ENCODE measurements at places on chromosomes 1 and 21.
A peak's percentile ranks its signal among the peaks of the same experiment; 100 is the strongest.

- no peak for DNase-seq
These were observed 28.1 kb downstream of the RAB4A start for GRCh38 chr1:229298887-229299503.

DNA sequence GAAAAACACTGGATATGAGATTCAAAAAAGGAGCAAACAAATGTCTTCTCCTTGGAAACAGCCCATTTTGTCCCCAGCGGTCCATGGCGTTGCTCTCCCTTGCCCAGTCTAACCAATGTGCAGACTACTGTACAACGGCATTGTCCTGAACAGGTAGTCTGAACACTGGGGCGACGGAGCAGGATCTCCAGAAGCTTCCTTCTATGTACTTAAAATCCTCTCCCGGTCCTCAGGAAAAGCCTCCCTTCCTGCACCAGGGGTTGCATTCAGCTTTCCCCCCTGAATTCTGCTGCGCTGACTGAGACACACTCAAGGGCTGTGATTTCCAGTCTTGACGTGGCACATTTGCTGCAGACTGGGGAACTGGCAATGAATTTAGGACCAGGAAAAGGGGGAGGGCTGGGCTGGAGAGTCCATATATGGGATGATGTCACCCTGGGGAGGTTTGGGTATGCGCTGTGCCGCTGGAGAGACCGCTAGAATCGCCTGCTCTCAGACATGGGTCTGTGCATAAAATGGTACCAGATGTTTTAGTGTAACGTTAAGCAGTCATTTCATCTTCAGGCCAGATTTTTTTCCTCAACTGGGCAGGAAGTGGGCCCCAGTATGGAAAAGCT lies 275.9 kb upstream of the C1orf105 start:
- DNase-seq: no peak

DNA sequence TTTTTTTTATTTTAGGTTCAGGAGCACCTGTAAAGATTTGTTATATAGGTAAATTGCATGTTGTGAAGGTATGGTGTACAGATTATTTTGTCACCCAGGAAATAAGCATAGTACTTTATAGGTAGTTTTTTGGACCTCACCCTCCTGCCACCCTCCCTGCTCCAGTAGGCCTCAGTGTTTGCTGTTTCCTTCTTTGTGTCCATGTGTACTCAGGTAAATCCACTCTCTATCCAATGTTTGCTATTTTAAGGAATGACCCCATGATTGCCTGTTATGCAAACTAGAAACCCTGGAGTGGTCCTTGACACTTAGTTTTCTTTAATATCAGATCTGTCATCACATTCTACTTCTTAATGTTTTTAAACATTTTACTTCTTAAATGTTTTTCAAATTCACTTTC lies 33.9 kb downstream of the LHX9 start:
- DNase-seq: no peak

DNA sequence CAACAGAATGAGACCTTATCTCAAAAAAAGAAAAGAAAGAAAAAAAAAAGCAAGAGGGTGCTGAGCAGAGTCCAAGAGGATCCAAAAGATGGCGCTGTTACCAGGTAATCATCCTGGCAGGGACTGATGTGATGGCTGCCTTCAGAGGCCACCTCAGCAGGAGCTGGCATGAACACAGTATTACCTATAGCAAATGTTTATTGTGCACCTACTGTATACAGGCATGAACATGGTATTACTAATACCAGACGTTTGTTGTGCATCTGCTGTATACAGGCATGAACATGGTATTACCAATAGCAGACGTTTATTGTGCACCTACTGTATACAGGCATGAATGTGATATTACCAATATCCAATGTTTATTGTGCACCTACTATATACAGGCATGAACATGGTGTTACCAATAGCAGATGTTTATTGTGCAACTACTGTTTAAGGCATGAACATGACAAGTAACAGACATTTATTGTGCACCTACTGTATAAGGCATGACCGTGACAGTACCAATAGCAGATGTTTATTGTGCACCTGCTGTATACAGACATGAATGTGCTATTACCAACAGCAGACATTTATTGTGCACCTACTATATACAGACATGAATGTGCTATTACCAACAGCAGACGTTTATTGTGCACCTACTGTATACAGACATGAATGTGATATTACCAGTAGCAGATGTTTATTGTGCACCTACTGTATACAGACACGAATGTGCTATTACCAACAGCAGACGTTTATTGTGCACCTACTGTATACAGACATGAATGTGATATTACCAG lies 115.1 kb upstream of the TMEM51 start:
- peak; percentile 69 for DNase-seq

DNA sequence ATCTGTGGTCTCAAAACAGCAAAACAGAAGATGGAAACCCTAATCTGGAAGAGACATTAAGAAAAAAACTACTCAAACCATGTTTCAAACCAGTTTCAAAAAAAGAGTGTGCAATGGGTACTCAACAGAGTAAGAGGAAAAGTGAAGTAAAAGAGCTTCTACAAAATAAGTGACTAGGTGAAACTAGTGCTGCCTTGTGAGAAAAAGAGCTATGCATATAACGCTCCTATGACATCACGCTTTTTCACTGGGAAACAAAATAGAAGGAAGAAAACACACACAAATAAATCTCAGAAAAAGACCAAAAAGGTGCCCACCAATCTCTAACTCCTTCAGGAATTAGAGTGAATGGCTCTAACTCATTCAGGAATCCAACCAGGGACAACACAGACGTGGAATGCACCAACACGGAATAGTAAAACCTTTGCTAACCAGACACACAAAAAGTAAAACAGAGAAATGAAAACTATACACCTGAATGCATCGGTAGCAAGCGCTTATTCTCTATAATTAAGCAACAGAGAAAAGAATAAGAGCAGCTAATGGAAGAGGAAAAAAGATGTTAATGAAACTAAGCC lies 1.3 kb downstream of the FOXJ3 start:
- peak; percentile 50 for DNase-seq

- no peak for DNase-seq
These were observed 3.6 kb downstream of the FAM151A start for GRCh38 chr1:54619749-54620148.

GRCh38 chr1:100631015-100631551 lies 88.5 kb upstream of the VCAM1 start:
- DNase-seq: no peak

- DNase-seq: peak; percentile 8
These were observed 145.2 kb upstream of the ETS2 start for GRCh38 chr21:38660333-38661196.

DNA sequence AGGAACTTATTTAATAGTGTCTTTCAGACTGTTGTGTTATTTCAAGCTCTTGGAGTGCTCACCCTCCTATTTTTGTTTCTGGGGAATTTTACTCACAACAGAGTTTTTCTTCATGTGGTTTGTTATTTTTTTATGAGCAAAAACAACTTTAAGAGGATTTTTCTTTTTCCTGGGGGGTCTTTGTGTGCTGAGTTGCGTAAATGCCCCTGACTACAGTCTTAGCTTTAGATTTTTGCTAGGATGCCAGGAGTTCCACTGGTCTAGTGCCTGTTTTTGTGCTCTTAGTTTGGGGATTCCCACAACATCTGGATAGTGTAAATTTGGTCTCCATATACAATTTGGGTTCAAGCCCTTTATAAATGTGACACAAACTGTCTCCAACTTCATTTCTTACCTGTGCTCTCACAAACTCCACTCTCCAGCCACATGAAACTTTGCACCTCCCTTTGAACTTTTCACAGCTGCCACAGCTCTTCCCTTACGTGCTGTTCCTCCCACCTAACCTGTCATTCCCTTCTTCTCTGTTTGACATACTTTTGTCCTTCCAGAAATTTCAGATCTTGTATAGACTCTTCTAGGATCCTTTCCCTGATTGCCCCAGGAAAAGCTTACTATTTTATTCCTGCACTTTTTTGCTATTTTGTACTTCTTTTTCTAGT lies 180.2 kb downstream of the CRB1 start:
- no peak for DNase-seq

DNA sequence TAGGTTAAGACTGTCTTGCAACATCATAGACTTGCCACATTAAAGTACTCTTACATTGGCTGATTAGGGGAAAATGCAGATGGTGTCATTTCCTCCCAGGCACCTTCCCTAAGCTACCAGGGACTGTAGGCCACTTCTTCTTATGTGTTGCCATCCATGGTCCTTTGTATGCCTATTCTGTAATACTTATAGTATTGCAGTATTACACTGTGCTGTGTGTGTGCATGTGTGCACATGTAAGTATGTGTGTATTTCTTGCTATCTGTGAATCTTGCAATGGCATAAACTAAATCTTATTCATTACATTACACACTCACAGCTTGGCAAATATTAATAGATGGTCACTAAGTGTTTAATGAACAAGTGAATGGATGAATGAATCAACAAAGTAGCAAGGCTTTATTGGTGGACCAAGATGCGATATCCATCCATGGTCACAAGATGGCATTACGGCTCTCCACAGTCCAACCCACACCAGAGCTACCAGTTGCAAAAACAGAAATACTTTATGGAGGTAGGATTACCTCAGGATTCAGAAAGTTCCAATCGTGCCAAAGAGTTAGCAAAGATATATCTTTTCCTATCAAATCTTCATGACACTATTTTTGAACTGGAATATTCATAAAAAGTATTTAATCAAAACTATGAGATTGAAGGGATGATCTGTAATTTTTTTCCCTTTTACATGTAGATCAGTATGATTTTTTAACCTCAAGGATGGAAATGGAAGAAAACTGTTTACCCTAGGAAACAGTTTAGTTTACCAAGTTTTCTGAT lies 160.2 kb downstream of the DENND1B start:
- DNase-seq: peak; percentile 75

DNA sequence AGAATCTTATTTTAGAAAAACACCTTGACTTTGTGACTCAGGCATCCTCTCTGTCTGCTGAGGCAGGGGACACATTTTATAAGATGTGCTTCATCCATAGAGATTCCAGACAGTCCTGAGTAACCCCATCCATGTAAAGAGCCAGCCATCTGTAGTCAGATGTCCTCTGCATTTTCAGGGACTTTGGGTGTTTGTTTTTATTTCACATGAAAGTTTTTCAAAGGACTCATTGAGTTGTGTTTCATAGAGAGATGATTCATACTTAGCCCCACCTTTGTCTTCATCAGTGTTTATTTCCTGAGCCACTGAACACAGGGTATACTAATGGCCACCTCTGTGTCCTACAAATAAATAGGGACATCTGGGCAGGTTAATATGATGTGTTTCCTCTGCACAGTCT lies 280.4 kb downstream of the CACNA1E start:
- DNase-seq: no peak

- no peak for DNase-seq
These were observed 4.7 kb upstream of the PTPRF start for GRCh38 chr1:43526002-43526401.

DNA sequence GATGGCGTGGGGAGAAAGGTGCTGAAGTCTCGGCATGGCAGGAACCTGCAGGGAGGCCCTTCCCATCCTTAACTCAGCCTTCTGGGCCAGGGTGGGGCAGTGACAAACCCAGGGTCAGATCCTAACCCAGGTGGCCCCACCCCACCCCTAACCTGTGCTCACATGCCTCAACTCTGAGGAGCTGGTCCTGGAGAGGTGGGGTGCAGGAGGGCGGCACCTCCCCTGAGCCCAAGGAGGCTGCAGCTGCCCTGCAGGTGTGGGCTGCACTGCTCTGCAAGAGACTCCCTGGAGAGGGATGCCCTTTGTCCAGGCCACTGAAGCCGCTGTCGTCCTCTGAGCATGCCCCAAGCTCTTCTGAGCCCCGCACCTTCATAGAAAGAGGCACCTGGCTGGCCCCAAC lies 15.2 kb upstream of the ADAMTSL4 start:
- DNase-seq: no peak

DNA sequence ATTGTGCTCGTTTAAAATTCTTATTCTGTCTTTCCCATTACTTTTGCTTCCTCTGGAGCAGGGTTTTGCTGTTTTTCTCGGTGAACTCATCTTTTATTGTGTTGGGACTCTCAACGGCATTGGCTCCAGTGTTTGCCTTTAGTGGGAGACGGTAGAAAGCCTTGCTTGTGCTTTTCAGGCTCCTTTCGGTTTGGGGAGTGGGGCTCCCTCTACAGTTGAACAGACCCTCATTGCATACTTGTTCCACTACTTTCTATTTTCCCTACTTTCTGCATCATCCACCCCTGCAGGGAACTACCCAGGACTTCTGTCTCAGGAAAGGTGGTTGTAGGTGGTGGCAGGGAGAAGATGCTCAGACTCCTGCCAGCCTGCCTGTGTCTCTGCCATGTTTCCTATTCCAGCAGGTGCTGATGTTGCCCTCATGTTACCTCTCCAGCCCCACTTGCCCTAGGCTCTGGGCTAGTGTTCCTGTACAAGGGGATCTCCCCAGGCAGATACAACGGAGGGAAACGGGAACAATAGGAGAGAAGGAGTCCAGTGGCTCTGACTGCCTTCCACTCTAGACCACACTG lies 68.5 kb upstream of the ZBTB18 start:
- peak; percentile 17 for DNase-seq

DNA sequence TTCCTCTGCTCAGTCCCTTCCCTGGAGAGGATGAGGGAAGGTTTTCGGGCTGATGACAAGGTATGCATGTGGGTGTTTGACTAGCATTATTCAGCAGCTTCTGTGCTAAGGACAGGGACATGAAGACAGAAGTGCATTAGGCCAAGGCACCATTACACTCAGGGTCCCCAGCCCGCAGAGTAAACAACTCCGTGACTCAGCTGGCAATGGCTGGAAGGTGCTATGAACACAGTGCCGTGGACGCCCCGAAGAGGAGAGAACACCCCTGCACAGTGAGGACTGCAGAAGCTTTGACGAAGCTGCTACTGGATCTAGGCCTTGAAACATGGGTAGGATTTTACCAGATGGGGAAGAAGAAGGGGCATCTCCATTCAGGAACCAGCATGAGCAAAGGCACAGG lies 13.7 kb upstream of the EPS8L3 start:
- DNase-seq: no peak

- DNase-seq: no peak
These were observed at the start of gene TMPRSS3 for GRCh38 chr21:42395905-42396651. Gene TMPRSS3 (minus strand): TSS chr21:42396052. CDS start chr21:42395417, 635 bp downstream.

- DNase-seq: no peak
These were observed 17.3 kb upstream of the DISP3 start for GRCh38 chr1:11461531-11462137.

DNA sequence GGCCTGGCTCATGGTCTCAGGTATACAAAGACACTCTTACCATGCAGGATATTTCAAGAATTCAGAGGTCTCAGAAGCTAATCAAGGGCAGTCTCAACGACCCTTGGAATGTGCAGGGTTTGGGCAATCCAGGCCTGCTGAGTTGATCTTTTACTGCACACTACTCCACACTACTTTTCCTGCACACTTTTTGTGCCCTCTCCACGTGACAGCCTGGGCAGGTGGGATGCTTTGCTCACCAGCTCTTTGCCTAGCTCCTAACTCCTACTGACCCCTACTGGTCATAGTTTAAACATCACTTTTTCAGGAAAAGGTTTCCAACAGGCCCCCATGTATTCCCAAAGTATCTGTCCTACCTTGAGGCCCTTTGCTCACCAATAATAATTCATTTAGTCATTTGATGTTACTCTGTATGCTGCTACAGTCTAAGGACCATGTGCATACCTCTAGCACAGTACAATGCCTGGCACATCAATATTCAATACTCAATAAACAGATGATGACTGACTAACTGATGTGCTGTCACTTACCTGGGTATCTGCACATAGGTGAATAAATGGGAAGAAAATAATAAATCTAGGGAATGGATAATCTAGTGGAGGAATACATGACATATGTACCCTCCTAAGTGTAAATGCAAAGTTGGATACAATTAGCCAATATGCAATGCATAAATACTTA lies 9.6 kb downstream of the DUSP23 start:
- peak; percentile 78 for DNase-seq

Measured in NCI-H82 (cell line).